Stimulated activated CD8-positive, alpha-beta memory T cell treated with anti-CD3 and anti-CD28 coated beads, Interleukin-2, amount 100 ng/mL, for 1 hour (primary cell): ENCODE measurements at places on chromosomes 3 and 15.

DNA sequence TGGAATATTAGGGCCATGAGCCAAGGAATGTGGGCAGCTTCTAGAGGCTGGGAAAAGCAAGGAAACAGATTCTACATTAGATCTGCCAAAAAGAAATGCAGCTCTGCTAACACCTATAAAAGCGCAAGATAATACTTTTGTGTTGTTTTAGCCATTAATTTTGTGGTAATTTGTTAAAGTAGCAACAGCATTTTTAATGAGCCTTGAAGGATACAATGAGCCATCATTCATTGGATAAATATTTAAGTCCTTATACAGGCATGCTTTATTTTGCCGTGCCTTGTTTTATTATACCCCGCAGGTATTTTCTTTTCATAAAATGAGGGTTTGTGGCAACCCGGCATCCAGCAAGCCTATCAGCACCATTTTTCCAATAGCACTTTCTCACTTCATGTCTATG lies 15.0 kb downstream of the ARL14 start:
- no peak for DNase-seq

DNA sequence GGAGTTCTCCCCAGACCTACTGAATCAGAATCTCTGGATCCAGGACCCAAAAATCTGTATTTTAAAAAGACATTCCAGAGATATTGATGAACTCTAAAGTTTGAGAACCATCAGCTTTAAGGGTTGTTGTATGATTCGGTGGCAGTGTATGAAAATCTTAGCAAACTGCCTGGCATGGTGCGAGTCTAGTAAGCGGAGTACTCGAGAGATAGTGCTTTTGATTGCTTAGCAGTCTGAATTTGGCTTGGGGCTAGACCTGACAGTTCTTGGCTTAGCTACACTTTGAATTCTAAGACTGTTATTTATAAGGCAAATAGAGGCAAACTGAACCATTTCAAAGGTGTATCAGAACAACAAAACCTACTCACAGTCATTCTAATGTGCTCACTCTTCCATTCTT lies 329.0 kb downstream of the LPP start:
- no peak for DNase-seq

DNA sequence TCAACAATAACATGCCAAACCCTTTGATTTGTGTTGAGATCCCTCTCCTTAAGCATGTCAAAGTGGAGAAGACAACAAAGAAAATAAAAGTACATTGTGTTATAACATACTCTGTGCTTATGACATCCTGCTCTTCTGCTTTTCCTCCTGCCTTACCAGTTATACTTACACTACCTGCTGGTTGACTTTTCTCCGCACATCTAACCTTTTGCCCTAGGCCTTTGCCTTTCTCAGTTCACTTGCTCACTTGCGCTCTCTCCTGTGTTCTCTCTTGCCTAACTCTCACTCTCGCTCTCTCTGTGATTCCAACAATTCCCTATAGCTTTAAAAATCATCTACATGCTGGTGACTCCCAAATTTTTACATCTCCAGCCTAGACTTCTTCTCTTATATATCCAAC lies 5.7 kb downstream of the DNAH12 start:
- no peak for DNase-seq

DNA sequence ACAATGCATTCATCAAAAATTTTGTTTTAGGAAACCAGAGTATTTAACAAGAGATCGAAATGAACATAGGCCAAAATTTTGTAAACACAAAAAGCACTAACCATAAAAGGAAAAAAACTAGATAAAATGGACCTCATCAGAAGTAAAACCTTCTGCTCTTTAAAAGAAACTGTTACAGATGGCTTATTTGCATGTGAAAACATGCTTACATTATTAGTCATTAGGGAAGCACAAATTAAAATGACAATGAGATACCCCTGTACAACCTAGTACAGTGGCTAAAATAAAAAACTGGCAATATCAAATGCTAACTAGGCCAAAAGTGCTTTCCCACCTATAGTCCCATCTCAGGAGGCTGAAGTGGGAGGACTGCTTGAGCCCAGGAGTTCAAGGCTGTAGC lies 19.3 kb downstream of the UBR1 start:
- no peak for DNase-seq

GRCh38 chr15:45084163-45084562 lies 29.8 kb downstream of the DUOX2 start:
- no peak for DNase-seq

GRCh38 chr3:24470277-24470676 lies 24.4 kb downstream of the THRB start:
- no peak for DNase-seq

- DNase-seq, result no peak
These were observed 633 bp downstream of the IGSF10 start for GRCh38 chr3:151460228-151460627.

- DNase-seq, result no peak
These were observed 62.9 kb downstream of the OPA1 start for GRCh38 chr3:193655831-193656433.

DNA sequence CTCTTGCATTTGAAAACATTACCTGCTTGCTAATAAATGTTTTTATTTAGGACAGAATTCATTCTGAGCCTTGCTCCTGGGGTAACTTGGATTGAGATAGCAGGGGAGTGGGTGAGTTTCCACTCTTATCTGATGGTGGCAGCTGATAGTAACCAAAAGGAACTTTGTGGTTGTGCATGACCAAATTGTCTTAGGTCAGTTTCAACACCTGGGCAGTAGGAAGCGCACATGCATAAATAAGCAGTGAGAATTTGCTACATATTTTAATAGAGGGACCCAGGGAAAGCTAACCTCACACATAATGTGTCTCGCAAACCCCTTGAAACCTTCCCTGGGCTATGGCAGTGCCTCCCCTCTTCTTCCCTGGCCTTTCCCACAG lies 65.4 kb upstream of the XCR1 start:
- DNase-seq, result no peak

DNA sequence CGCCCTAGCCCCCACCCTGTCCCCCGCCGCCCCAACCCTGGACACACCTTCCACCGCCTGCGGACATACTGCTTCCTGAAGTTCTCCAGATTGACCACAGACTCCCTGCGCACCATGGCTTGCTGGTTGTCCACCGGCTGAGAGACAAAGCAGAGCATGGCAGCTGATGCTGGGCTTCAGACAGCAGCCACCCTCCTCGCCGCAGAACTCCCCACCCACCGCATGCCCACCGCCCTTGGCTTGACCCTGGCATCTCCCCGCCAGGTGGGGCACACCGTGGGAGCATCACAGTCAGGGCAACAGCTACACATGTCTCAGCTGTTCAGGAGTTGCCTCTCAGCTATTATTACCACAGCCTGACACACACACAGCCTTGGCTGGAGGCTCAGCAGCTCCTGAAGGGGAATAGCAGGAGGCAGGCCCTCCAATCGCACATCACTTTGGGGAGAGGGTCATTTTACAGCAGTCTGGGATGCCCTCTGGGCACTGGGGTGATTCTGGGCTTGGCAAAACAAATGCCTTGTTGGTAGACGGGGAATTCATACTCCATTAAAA lies 78.4 kb upstream of the HERC1 start:
- no peak for DNase-seq

GRCh38 chr3:134001251-134001650 lies 28.5 kb downstream of the SLCO2A1 start:
- DNase-seq, result no peak

- DNase-seq, result no peak
These were observed 16.7 kb upstream of the KLF15 start for GRCh38 chr3:126373682-126374601.

GRCh38 chr15:42921342-42921731 lies 759 bp upstream of the TTBK2 start:
- DNase-seq, result peak; percentile 1

GRCh38 chr3:14658978-14659377 lies 7.4 kb downstream of the CCDC174 start:
- no peak for DNase-seq

DNA sequence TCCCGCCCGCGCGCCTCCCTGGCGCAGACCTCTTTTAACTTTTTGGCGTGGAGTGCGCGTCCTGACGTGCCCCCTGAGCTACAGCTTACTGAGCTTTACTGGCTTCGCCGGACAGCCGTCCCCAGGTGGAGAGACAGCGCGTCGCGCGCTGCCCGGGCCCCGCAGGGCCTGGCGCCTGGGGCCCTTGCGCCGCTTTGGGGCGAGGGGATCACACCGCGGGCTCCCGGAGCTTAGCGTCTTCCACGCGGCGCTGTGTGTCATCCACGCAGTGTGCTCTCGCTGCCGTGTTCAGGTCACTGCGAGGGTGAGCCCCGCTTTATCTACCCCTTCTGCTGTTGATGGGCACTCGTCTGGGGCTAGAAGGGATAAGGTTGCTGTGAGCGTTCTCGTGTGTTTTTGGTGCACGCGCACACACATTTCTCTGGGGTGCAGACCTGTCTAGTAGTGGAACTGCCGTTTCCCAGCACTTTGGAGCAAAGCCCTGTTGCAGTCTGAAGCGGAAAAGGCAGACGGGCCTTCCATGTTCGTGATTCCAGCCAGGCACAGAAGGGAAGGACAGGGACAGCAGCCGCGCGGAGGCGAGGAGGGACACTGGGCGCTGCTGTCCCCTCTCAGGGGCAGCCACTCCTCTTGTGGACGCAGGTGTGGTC lies 33.1 kb upstream of the ALDH1L1 start:
- no peak for DNase-seq

GRCh38 chr3:7658294-7658693 lies 797.4 kb downstream of the GRM7 start:
- no peak for DNase-seq

- no peak for DNase-seq
These were observed 144.2 kb upstream of the SOX2 start for GRCh38 chr3:181567311-181568075.

DNA sequence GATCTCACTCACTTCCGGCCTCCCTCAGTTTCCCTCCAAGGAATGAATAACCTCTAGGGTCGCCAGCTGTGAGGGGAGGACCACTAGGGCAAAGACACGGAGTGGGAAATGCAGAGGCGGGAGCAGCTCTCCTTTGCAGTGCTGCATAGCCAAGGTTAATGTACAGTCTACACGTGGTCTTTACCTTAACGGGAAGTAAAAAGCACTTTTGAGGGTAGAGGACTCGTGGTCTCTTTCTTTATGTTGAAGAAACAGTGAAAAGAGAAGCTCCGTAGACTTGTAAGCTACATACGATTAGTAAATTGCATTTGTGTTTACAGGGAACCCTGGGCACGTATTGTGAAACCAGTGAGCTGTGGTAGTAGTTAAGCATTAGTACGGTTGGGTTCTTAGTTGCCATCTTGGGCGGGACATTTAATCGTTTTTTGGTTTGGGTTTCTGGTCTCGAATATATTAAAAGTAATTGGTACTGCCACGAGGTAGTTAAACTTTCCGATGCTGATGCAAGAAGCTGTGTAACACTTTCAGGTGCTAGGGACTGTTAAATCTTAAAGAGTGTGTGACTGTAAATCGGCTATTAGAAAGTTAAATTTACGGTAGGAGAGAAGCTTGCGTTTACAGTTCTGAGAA lies 828 bp downstream of the U2SURP start:
- DNase-seq, result no peak

DNA sequence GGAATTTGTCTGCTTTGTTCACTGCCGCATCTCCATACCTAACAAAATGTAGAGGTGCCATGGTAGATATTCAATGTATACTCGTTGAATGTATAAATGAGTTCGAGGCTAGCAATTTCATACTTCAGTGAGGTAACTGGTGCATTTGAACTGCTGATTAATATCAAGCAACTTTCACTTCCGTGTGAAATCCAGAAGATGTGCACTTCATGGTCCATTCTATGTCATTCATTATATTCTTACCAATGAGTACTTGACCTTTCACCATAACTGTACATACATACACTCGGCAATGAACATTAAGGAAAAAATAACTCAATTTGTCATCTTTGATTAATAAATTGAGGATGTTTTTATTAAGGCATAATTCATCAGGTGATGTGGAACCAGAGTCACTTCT lies 598.5 kb downstream of the ZNF385D start:
- no peak for DNase-seq

DNA sequence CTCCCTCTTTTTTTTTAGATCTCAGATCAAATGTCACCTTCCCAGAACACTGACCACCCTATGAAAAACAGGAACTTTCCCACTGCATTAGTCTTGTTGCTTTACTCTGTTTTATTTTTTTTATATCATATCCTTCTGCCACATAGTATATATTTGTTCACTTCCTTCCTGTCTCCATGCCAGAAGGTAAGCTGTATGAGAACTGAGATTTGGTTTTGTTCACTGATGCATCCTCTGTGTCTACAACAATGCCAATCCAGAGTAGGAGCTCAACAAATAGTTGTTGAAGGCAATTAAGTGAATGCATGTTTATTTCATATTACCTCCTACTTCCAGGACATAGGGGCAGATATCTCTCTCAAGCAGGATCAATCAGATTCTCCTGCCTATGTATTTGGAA lies 114.4 kb downstream of the TPRG1 start:
- no peak for DNase-seq

- DNase-seq, result no peak
These were observed 1.3 kb downstream of the RHCG start for GRCh38 chr15:89494941-89495637.

- no peak for DNase-seq
These were observed 8.6 kb downstream of the GABRR3 start for GRCh38 chr3:98026425-98027084.

GRCh38 chr15:80946576-80946975 lies 43.0 kb downstream of the MESD start:
- no peak for DNase-seq

DNA sequence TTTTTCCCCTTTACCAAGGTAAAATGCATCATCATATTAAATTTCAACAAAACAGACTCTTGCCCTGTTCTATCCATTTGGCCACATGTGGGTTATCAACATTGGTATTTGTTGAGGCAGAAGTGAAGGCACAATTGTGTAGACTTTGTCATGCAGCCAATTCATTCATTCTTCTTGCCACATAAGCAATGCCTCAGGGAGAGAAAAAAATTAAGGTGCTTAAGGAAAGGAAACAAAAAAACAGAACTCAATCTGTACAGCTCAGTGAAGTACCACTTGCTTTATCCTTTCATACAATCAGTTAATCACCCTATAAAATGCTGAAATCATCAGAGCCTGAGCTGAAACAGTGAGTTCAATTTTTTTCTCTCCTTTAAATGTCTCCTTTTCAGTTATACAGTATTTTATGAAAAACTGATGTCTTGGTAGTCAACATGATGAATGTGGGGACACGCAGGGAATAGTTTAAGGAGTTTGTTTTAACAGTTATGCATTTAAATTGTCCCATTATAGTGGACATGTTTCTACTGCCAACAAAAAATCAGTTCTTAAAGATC lies 588.9 kb downstream of the MFSD1 start:
- DNase-seq, result no peak

DNA sequence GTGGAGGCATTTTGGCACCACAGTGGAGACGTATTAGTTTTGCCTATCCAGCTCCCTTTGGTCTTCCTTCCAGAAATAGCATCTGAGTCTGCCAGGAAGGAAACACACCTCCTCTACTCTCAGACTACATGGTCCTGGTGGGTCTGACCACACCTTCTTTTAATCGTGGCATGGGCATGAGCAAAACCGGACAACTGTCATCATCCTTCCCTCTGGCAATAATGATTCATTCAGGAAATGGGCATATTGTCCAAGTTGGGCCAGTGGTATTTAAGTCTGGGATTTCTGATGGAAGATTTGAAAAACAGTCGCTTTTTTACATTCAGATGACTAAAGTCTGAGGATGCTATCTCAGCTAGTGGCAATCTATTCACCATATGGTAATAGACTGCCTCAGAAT lies 601.0 kb upstream of the ADAMTS9 start:
- no peak for DNase-seq

- no peak for DNase-seq
These were observed 990 bp upstream of the ZNF148 start for GRCh38 chr3:125375950-125376679.
